ENCODE measurements at places on chromosomes 7 and 10. TPM values are rescaled to one million over a fixed set of nuclear protein-coding genes. Genes with fewer than 3 reads are reported as not detected.

- H3K4me1 ChIP-seq: no peaks in the 10 kb centered on the region
- no peaks in the 10 kb centered on the region for H3K36me3 ChIP-seq
- H3K4me3 ChIP-seq: no peak overlapping the region
Measured at GRCh38 chr7:3463696-3464095, 162.6 kb downstream of the SDK1 start.

GRCh38 chr10:116817780-116818343, 31.4 kb upstream of the ENO4 start:
- H3K36me3 ChIP-seq: no peaks in the 10 kb centered on the region
- no peak overlapping the region for H3K27ac ChIP-seq
- no peaks in the 10 kb centered on the region for H3K27me3 ChIP-seq
- H3K4me1 ChIP-seq: no peaks in the 10 kb centered on the region

GRCh38 chr10:30247704-30248103, 101.4 kb downstream of the MTPAP start:
- H3K27ac ChIP-seq: no peak overlapping the region
- no peaks in the 10 kb centered on the region for H3K36me3 ChIP-seq
- DNase-seq: no peak
- no peaks in the 10 kb centered on the region for H3K27me3 ChIP-seq

The NME8 gene
- not detected for total RNA-seq

DNA sequence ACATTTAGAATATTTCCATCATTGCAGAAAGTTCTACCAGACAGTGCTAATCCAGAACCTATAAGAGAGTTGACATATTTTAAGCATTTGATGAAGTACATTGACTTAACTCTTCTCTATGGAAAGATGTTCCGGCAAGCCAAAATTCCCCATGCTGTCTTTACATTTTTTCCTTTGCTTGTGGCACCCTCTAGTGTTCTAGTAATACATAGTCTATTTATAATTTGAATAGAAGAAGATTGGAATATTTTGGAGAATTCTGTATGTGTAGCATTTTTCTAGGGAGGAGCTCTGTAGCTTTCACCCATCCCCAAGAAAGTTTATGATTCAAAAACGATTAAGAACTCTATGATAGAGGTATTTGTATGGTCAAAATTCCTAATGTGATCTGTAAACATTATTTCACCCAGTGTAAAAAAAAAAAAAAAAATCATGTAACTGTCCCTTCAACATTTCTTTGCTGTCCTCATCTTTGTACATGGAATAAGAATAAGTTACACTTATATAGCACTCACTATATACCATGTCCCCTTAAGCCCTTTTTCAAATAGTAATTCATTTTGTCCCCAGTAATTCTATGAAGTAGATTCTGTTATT, 33.2 kb downstream of the NRF1 start:
- H3K27ac ChIP-seq: no peak overlapping the region
- no peaks in the 10 kb centered on the region for H3K4me1 ChIP-seq
- no peaks in the 10 kb centered on the region for H3K36me3 ChIP-seq
- no peak overlapping the region for H3K4me3 ChIP-seq

DNA sequence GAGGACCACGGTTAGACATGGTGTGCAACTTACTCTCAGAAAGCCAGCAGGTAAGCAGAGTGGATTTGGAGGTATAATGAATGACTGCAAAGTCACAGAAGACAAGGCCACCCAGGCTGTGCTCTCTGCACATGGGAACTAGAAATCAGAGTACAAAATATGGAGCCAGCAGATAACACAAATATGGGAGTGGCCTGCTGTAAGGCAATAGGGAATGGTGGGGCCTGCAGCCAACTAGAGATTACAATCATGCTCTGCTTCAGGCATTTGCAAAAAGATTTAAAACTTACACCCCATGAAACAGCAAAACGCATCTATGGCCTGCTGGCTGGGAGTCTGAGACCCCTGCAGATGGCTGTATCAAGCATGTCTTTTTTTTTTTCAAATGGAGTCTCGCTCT, 47.0 kb downstream of the RGS10 start:
- H3K4me3 ChIP-seq: no peak overlapping the region
- no peak overlapping the region for H3K27ac ChIP-seq

DNA sequence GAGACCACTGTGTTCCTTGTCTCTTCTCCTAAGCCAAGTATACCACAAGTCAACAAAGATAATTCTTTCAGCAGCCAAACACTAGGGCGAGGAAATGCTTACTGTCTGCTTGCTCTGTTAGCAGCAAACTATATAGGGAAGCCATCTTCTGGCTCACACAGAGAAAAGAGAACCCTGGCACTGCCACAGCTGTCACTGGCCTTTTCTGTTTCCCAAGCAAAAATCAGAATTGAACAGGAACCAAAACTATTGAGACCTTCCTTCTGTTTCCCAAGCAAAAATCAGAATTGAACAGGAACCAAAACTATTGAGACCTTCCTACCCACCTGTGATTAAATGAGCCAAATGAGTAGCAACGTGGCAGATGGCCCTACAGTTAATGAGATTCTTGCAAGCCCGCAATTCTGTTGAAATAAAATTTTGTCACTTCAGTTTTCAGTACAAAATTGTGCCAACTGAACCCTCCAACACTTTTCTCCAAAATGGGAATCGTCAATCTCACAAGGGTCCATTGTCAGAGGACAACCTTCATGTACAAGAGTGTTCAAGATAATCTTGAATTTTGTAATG, 54.5 kb downstream of the LRRTM3 start:
- H3K27me3 ChIP-seq: no peaks in the 10 kb centered on the region
- no peaks in the 10 kb centered on the region for H3K36me3 ChIP-seq
- no peak overlapping the region for H3K27ac ChIP-seq
- no peak overlapping the region for H3K4me3 ChIP-seq

All from esophagus squamous epithelium (tissue), 5 donors.